ENCODE measurements at places on chromosomes 1 and 21.

DNA sequence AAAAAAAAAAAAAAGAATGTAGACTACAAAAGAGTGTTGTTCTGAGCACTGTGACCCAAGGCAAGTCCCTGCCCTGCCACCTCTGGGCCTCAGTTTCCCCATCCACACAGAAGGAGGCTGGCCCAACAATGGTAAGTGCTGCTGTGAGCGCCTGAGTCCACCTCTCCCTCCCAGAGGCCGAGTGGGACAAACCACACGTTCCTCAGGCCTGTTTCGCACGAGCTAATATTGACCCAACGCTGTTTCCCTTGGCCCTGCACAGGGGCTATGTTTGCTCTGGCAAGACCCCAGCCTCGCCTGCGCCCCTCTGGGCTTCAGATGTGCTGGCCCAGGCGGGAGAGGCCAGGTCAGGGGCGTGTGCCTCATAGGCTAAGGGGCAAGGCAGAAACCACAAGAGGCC, 12.6 kb upstream of the LAPTM5 start:
- DNase-seq, result no peak

DNA sequence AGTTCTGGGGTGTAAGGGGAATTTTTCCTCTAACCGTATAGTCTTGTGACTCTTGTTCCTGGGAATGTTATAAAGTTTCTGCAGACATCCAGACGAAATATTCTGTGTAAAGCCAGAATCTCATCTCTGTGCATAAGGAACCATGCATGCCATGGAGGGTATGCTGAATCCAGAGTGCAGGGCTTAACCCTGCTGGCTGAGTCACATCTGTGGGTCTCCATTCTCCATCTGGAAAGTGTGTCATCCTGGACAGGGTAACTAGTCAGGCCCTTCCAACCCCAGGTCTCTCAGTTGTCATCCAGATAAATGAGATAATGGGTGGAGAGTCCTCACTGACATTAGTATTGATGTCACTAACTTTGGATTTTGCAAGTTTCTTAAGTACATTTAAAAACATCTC, 48.8 kb downstream of the ATP5PO start:
- DNase-seq, result no peak

- DNase-seq, result no peak
Observed at GRCh38 chr1:156157506-156157905, 4.1 kb downstream of the SEMA4A start.

DNA sequence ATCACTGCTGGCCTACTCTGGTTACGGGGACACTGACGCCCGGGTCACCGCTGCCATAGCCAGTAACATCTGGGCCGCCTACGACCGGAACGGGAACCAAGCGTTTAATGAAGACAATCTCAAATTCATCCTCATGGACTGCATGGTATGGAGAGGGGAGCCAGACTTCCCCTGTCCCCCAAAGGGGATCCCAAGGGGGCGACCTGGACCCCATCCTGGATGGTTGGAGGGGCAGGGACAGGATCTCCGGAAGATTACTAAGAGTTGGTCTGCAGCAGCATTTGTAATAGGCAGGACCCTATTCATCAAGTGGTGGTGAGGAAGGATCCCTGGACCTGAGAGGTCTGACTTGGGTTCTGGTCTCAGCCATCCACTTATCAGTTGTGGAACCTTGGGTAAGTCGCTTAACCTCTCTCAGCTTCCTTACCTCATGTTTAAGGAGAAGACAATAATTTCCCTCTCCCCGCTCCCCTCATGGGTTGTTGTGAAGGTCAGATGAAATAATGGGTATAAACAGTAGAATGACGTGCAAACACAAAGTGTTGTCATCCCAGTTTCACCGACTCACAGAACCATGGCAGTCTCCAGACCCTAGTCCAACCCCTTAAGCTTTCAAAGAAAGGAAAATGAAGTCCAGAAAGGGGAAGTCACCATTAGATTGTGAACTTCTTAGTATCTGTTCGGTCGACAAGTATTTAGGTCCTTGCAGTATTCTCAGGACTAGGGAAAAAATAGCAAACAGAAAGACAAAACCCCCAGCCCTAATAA, 883 bp downstream of the LAMTOR2 start:
- DNase-seq, result no peak

DNA sequence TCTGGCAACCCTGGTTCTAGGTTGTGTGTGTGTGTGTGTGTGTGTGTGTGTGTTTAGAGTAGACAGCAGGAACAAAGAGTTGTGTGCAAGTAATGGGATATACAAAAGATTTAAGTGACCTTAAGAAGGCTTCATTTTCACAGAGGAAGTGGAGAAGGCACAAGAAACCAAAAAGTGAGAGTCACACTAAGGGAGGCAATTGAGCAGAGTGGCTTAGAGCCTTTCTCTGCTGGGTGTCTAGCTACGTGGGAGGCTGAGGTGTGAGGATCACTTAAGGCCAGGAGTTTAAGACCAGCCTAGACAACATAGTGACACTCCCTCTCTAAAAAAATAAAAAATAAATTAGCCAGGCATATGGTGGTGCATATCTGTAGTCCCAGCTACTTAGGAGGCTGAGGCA, 44.4 kb upstream of the HAO2 start:
- no peak for DNase-seq

DNA sequence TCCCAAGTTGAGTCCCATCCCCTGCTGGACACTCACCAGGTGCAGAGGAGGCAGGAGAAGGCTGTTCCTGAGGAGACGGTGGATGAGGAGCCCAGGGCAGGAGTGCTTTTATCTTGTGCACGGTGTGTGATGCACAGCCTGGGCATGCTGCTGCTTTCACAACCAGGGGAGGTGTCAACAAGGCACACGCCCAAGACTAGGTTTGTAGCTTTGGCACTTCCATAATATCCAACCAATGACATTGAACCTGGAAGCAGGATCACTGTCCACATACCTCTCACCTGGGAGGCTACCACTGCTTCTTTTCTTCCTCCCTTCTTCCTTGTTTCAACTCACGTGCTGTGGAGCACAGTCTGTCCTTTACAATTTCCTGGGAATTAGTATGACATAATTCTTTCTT, at the start of gene LCE3D:
Gene LCE3D, minus strand, starts transcription at position 84 of the 400 bp plus-strand sequence. CDS start 580 bp downstream, outside the sequence.
- DNase-seq, result no peak
